ENCODE measurements at places on chromosomes 16 and 17. TPM values are rescaled to one million over a fixed set of nuclear protein-coding genes. Genes with fewer than 3 reads are reported as not detected.

PIK3R5 gene
- 5.4 TPM for total RNA-seq

NPIPA8 gene
- 3.1 TPM for total RNA-seq

RRAD gene
- 21.4 TPM for total RNA-seq

TRPV2 gene
- total RNA-seq = 6.1 TPM

PEMT gene
- total RNA-seq = 45.3 TPM

PYY gene
- not detected for total RNA-seq

KRTAP4-5 gene
- total RNA-seq = not detected

CYLD gene
- 36.7 TPM for total RNA-seq

HSPB9 gene
- 0.23 TPM for total RNA-seq

KRTAP9-7 gene
- not detected for total RNA-seq

SAMD14 gene
- total RNA-seq = 7.1 TPM

ZNF689 gene
- 10.0 TPM for total RNA-seq

SHISA9 gene
- 4.8 TPM for total RNA-seq

KRTAP4-1 gene
- not detected for total RNA-seq

FOXL1 gene
- 16.1 TPM for total RNA-seq

ANKRD40CL gene
- not detected for total RNA-seq

CIITA gene
- total RNA-seq = 15.3 TPM

KRT40 gene
- 0.23 TPM for total RNA-seq

LRRC37A2 gene
- total RNA-seq = 8.1 TPM

HBA1 gene
- 5,051 TPM for total RNA-seq

C16orf96 gene
- total RNA-seq = 0.12 TPM

CDRT15 gene
- total RNA-seq = not detected

CACNB1 gene
- total RNA-seq = 39.8 TPM

KRTAP16-1 gene
- total RNA-seq = not detected

TOM1L2 gene
- total RNA-seq = 34.0 TPM
